Caki2 (cell line): ENCODE measurements at places on chromosomes 7 and 10. TPM values are rescaled to one million over a fixed set of nuclear protein-coding genes. Genes with fewer than 3 reads are reported as not detected.

- DNase-seq: no peak
These were observed 253.1 kb upstream of the MKLN1 start for GRCh38 chr7:131074585-131074984.

Gene WNT16
- not detected in 2 replicates for total RNA-seq

DNA sequence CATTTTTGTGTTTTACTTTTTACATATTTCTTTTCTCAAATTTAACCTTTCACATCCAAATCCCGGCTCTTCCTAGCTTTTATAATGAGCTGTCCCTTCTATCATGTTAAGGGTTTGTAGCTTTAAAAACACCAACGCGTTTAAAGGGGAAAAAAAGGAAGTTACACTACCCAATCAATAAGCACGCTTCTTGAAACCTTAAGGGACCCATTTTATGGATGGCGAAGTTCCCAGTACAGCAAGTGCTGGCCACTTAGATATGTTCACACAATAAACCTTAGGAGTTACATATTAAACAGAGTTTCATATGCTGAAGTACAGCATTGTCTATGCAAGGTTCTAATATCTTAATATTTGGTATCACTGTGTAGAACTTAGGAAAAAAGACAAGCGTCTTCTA lies 1.8 kb downstream of the GNG11 start:
- DNase-seq: peak; percentile 40

GRCh38 chr7:22793593-22794462 lies 28.8 kb downstream of the TOMM7 start:
- no peak for DNase-seq

DNA sequence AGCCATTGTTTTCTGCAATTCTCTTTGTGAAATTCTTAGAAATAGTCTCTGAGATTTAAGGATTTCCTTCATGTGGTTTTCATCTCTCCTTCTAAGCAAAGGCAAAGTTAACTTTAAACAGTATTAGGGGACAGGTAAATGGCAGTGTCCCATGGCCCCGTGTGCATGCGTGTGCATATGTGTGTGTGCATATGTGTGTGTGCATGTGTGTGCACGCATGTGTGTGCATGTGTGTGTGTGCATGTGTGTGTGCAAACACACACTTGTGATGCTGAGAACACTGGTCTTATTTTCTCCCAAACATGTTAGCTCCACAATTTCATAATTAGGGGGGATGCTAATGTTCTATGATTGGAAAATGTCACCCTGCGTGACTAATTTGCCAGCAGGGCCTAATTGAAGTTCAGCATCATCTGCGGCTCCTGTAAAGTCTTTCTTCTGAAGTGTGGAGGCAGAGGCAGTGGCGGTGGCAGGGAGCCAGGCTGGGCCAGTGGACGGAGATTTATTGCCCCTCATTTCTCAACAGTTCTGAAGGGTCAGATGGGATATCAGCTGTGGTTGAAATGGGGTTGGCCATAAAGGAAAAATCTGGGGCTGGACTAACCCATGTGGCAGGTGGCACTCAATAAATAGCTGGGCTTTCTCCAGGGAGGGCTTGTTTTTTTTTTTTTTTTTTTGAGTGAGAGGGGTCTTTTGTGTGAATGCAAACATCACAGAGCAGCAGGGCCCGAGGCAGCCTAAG lies 289.3 kb upstream of the PODXL start:
- DNase-seq: no peak

DNA sequence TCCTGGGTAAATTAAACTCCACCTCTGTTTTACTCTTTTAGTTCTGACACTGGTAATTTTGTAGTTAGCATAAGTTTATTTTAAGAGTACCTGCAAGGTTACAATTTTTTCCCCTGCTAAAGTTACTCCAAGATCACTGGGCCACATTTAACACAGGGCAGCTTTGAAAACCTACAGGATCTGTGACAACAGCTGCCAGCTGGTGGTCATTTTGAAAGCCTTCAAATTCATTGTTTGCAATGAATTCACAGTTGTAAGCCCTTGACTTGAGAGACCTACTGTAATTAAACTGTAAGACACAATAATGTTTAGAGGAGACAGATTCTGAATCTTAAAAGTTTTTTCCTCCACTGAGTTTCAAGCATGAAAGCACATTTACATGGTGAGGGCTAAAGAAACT lies 129.6 kb downstream of the CNOT4 start:
- no peak for DNase-seq

Gene SLC16A9
- 4.9 and 8.9 TPM in 2 replicates for total RNA-seq

DNA sequence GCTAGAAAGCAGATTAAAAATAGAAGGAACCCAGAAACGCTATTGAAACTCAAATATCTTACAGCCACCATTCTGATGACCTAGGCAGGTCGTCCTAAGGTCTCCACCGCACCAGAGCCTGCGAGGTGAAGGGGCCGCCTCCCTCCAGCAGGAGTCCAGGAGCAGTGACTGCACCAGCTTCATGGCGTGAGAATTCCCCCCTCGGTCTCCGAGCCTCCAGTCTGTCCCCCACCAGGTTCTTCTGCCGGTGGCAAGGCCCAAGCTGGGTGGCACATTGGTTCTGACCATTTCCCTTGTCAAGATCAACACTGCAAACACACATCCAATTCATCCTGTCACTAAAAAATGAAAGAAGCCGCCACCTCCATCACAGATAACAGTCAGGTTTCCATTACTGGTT lies 98.7 kb downstream of the DIP2C start:
- no peak for DNase-seq

- DNase-seq: no peak
These were observed 20.7 kb upstream of the TSPAN13 start for GRCh38 chr7:16732828-16733227.

GRCh38 chr7:69942573-69942972 lies 344.3 kb downstream of the AUTS2 start:
- DNase-seq: no peak

- DNase-seq: no peak
These were observed 942.5 kb upstream of the ZWINT start for GRCh38 chr10:57303566-57303965.

Gene PAX4
- not detected in 2 replicates for total RNA-seq

Gene EPHB4
- total RNA-seq: 31.9 and 43.6 TPM in 2 replicates

DNA sequence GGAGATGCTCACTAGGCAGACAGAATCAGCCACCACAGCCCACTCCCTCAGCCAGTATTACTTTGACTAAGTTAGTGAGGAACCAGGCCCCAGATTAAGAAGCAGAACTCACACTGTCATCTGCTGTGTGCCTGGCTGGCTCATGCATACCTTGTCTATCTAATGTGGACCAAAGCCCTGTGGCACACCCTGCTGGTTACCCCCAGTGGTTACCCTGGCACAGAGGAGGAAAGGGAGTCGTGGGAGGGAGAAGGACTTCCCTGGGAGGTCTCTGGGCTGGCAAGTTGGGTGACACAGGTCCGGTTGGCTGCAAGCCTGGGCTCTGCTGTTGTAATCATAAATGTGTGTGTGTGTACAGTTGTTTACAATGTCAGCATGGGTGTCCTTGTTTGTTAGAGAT lies 7.5 kb upstream of the SH2D4B start:
- no peak for DNase-seq

DNA sequence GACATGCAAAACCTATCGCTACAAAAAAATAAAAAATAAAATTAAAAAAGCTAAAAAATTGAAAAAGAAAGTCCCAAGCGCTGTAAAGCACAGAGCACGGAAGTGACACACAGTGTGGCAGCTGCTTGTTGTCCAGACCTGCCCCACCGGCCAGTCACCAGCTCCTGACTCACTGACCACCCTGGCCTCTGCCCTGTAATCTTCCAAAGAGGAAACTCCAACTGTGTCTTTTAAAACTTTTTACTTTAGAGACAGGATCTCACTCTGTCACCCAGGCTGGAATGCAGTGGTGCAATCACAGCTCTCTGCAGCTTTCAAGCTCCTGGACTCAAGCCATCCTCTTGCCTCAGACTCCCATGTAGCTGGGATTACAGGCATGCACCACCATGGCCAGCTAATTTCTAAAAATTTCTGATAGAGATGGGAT lies 23.6 kb downstream of the GNA12 start:
- DNase-seq: peak; percentile 86

- no peak for DNase-seq
These were observed 25.1 kb upstream of the GPR37 start for GRCh38 chr7:124790645-124791044.

Gene NUTM2E
- not detected in 2 replicates for total RNA-seq

Gene ABLIM1
- 2.2 and 2.6 TPM in 2 replicates for total RNA-seq

DNA sequence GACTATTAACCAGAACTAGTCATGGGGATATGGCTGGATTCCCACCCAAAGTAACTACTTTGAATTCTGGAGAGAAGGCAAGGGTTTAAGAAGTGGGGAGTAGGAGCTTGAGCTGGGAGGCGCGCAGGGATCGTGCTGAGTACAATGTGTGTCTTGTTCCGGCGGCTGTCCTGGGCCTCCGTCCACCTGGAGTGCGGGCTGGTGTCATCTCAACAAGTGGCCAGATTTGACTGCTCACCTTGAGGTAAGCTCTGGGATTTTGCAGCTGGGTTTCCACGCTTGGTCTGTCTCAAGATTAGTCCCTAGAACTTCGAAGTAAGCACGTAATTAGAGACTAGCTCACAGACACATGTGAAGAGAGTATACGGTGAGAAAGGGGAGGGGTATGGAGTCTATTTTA lies 49.4 kb downstream of the GLRX3 start:
- DNase-seq: no peak

Gene INMT
- not detected in 2 replicates for total RNA-seq

Gene COPS6
- 91.2 and 92.5 TPM in 2 replicates for total RNA-seq

GRCh38 chr7:22697876-22698606 lies 29.0 kb upstream of the IL6 start:
- no peak for DNase-seq

DNA sequence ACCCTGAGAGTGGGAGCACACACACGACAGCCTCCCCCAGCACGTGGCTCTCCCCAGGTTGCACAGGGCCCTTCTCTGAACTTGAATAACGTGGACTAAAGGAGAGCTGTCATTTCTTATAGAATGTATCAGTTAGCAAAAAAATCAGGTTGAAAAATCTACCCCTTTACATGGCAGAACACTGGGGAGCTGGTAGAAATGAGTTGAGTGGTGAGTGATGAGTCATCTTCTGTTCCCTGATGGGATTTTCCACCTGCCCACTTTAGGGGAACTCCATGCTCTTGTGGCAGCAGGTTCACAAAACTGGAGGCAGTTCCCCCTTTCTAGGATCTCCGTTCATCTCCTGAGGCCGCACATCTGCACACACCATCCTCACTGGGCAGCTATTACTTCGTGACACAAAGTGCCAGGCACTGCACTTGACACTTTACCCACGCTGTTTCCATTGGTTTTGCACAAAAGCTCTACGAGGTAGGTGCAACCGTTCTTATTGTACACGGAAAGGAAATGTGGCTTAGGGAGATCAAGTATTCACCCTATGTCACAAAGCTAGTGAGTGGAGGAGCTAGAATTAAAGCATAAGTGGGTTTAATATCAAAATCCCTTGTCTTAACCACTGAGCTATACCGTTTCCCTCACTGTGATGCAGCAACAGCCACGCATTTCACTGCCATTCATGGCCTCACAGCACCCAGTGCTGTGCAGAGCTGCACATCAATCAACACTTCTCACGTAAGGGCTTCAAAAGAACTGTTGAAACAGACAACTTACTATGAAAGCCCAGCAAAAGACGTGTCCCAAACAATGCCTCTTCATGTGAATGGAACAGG lies 80.2 kb downstream of the RNF216 start:
- peak; percentile 30 for DNase-seq

GRCh38 chr7:7564323-7564780 lies 2.3 kb upstream of the MIOS start:
- DNase-seq: peak; percentile 94
